ENCODE measurements at places on chromosomes 1 and 21.

- DNase-seq = no peak
Observed at GRCh38 chr1:34631126-34631525, 123.7 kb upstream of the GJB5 start.

DNA sequence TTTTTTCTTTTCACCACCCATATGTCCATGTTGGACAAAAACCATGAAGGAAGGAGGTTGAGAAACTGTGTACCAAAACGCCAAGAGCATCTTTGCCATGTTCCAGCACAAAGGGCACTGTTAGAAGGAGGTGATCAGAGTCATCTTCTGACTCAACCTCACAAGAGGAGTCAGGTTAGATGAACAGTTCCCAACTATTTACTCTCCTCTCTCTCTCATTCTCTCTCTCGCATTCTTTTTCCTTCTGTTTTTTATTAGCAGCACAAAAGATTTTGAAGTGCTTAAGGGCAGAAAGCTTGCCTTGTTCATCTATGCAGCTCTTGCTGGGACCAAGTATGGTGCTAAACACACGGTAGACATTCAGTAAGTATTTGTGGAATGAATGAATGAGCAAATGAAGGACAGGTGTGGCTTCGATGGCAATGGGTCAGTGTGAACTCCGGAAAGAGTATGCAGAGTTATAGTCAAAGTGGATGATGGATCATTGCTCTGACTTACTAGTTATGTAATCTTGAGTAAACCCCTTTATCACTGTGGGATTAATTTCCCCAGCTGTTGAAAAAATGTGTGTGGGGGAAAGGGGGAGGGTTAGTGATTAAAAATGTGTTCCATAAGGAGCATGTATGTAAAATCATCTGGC, 33.9 kb downstream of the DDR2 start:
- DNase-seq = no peak

DNA sequence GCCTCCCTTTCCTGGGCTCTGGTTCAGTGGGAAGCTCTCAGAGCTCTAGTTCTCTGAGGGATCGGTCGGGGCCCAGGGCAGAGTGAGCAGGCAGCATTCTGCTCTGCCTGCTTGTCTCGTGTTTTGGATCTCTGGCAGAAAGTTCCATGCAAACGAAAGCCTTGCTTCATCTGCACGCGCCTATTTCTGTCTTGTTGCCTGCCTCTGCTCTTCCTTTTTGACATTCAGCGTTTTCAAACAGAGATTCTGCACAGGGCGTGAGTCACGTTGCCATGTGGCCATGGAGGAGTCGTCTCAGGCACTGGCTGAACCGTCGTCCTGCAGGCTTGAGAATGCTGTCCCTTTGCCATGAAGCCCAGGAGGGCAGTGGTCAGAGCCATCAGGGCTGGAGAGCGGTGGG, 20.3 kb downstream of the AJAP1 start:
- DNase-seq = no peak

GRCh38 chr1:56424744-56425493, 154.4 kb downstream of the PLPP3 start:
- DNase-seq = no peak

DNA sequence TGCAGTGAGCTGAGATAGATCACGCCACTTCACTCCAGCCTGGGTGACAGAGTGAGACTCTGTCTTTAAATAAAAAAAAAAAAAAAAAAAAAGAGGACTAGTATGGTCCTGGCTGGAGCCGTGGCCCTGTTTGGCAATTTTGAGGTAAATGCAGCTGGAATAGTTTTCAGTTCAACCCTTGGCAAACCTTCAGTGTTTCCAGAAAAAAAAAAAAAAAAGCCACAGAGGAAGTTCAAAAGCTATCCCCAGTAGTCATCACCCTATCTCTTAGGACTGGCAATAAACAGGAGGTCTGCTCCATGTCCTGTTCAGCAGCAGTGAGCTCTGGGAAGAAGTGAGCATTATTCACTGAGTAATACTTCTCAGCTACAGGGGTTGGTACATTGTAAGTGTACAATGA, 56.8 kb upstream of the ERRFI1 start:
- DNase-seq = no peak

GRCh38 chr1:66351478-66351877, 182.5 kb upstream of the SGIP1 start:
- DNase-seq = no peak

DNA sequence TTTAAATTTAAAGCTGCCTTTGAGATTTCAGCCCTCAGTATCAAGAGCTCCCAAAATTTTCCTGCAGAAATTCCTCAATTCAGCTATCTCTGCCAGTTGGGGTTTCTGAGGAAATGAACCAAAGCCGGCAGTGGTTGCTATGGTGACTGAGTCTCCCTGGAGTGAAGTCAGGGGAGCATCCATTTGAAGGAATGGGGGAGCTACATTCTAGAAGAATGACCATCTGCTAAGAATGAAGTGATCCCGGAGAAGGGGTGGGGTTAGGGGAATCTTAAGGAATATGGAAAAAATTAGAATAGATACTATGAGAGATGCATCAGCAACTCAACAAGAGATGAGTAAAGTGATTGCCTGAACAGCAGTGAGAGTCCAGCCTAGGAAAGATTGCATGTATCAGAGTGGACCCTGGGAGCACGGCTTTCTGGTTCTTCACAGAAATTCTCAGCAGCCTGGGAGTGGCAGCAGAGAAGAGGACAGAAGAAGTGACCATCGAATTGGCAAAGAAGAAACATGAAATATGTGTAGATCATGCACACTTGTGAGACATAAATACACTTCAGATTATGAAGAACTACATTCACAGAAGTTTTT, 94.7 kb downstream of the CHD1L start:
- DNase-seq = no peak

GRCh38 chr1:209590405-209590804, 6.9 kb downstream of the CAMK1G start:
- DNase-seq = no peak

DNA sequence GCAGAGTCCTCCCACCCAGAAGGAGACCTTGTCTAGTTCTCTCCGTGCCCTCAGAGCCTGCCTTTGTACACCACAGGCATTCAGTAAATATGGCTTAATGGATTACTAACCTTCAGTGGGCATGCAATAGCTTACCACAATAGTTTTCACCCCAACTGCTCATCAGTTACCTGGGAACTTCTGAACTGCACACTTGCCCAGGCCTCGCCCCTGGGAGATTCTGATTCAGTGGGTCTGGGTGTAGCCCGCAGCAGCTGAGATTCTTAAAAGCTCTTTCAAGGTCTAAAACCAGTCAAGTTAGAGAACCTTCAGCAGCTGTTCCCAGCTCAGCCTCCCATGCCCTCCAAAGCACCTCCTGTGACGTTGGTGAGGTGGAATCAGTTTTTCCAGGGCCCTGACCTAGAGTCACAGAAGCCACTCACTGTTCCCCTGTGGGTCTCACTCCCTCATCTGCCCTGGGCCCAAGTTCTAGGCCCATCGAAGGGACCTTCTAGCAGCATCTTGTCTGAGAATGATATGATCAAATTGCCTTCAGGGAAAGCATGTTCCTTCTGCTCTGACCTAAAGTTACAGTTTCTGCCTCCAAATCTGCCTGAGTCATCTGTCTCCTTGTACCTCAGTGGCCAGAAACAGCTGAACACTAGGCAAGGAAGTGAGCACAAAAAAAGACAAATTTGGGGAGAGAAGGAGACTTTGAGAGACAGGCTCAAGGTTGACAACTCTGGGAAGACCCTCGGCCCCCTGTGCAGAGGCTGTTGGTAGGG, 10.8 kb downstream of the ASAP3 start:
- no peak for DNase-seq

- no peak for DNase-seq
Observed at GRCh38 chr21:32459972-32460371, 47.5 kb downstream of the EVA1C start.

DNA sequence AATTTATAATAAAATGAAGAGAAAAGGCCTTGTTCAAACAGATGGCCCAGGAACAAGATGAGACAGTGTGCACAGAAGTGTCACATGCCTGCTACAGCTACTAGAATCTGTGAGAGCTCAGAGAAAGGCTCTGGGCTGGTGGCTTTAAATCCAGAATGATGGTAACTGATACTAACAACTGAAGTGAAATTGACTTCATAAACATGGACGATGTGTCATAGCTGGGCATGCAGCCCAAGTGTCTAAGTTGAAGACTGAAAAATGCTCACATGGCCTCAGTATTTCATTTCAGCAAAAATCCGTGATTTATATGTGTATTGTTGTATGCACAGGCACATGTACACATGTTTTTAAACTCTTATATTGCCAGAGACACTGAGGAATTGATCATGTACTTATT, 208.3 kb upstream of the RUNX1 start:
- DNase-seq = no peak

- DNase-seq = no peak
Observed at GRCh38 chr1:28241638-28242241, 5.8 kb downstream of the ATP5IF1 start.

DNA sequence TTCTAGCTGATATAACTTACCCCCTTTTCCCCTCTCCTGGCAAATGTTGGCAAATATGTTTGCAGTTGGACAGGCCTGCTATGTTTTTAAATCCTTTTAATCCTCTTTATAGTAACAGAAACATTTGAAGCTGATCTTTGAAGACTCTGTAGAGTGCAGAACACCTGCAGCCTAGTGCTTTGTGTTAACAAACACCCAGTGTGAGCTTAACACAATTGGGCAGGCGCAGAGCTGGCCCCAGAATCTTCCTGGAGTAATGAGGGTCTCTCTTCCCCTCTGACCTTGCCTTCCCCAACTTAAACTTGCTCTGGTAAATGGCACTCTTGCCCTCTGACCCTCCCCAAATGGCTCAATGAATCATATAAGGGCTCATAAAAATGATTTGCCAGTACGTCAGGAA, 247.9 kb upstream of the LYPLAL1 start:
- DNase-seq = no peak

- DNase-seq = no peak
Observed at GRCh38 chr1:113990961-113991360, 11.7 kb downstream of the OLFML3 start.

- DNase-seq = no peak
Observed at GRCh38 chr1:242525360-242525722, 844 bp upstream of the PLD5 start.

DNA sequence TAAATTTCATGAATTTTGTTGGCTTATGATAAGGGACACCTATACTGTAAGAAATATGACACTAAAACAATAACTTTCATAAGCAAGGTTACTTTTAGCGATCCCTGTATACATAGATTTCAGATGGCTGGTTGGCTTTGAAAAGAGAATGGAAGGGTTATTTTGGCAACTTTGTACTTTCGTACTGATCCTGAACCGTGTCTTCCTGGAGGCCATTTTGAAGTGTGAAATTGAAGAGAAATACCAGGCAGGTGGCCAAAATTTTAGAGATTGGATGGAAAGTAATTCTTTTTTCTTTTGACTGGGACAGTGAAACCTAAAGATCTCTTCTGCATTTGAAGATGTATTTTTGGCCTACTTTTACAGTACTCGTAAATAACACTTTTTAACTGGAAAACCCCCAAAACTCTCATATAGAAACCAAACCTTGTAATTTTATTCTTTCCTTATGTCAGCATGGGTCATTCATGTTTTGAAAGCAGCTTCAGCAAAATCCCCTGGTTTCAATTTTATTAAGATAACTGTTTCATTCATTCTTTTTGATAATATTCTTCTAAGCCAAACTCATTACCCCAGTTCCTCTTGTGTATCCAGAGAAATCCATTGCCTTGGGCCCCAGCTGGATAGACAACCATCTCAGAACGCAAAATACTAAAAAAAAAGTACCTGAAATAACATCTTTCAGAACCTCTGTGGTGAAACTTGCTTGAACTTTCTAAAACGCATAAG, 38.4 kb upstream of the ZNF281 start:
- no peak for DNase-seq

DNA sequence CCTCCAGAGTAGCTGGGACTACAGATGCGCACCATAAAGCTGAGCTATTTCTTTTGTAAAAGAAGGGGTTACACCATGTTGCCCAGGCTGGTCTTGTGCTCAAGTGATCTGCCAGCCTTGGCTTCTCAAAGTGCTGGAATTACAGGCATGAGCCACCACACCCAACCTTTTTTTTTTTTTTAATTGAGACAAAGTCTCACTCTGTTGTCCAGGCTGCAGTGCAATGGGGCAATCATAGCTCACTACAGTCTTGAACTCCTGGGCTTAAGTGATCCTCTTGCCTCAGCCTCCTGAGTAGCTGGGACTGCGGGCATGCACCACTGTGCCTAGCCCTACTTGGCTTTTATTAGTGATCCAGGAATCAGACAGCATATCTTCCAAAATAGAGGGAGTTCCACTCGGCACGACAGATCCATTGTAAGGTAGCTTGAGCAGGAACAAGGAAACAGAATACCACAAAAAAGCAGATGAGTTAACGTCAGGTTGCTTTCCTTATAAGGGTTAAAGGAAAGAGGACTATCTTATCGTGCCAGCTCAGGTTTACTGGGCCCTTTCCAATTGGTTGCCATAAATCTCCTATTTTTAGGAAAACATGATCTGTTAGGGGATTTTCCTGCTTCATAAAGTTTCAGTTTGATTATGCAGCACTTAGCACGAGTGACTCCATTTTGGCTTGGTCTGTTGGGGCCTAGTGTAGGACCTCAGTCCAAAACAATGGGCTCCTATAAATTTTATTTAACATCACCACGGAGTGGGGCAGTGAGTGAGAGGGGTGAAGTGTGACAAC, 45.2 kb downstream of the NENF start:
- DNase-seq = no peak

DNA sequence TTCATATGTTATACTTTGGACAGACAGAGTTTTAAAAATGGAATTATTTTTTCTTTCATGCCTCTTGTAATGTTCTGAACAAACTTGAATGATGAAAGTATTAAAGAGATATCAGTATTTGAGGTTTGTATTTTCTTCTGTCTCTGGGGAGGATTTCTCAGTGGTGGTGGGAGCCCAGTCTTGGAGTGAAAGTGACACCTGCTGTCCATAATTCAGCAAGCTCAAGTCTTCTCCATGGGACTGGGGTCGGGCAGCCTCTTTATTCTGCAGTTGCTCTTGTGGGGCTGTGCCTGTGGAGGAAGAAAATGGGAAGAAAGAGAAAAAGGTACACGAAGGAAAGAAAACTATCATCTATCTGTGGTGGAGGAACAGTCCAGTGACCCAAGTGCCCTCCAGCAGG, 56.1 kb downstream of the SMYD2 start:
- DNase-seq = no peak

- DNase-seq = no peak
Observed at GRCh38 chr1:243213045-243213787, 41.9 kb downstream of the CEP170 start.

DNA sequence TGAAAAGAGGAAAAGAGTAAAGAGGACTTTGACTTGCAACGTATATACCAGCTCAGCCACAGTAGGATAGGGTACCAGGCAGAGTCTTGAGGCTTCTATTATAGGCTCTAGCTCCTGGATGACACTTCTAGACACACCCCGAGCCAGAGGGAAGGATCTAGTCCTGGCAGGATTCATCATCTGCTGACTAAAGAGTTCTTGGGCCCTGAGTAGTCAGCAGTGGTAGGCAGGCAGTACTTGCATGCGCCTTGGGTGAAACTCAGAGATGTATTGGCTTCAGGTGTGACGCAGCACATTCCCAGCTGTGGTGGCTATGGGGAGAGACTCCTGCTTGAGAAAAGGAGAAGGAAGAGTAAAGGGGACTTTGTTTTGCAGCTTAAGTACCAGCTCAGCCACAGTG, 162.3 kb upstream of the APP start:
- no peak for DNase-seq

GRCh38 chr1:103576065-103576464, 4.7 kb downstream of the AMY2B start:
- no peak for DNase-seq

All from left forelimb (tissue), 1 donor.